Activated CD8-positive, alpha-beta memory T cell treated with anti-CD3 and anti-CD28 coated beads for 24 hours (primary cell): ENCODE measurements at places on chromosomes 6 and 20.

GRCh38 chr6:122752459-122752858 is 27.1 kb upstream of the FABP7 start:
- no peak for DNase-seq

DNA sequence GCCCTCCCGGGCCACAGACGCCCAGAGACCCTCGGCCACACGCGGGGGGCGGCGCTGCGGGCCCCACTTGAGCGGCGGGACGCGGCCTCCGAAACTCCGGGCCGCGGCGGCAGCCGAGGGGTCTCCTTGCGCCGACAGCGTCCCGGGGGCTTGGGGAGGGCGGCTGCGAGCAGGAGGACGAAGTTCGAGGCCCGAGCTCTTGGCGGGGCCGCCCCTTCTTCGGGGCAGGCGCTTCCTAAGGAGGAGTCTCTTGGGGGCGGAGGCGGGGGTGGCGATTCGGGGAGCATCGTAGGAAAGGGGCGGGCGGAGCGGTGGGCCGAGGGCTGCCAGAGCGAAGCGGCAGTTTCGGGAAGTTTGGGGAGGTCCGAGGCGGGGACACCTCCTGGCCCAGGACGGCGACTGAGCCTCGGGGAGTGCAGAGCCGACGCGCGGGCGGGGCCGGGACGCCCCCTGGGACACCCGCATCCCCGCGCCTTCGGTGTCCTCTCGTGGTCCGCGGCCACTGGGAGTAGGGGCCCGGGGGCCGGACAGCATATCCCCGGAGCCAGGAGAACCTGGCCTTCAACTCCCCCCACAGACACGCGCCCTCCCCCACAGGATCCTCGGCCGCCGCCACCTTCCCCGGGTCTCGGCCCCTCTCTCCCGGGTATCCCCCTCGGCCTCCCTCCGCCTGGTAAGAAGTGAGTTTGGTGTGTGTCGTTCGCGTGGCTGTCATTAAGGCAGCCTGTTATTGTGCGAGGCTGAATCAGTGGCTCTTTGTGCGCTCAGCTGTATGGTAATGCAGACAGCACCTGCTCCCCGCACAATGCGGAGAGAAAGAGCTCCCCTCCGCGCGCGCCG is 613 bp upstream of the DLL1 start:
- peak; percentile 73 for DNase-seq

GRCh38 chr20:3757268-3757667 is 10.3 kb downstream of the ADISSP start:
- DNase-seq = no peak

DNA sequence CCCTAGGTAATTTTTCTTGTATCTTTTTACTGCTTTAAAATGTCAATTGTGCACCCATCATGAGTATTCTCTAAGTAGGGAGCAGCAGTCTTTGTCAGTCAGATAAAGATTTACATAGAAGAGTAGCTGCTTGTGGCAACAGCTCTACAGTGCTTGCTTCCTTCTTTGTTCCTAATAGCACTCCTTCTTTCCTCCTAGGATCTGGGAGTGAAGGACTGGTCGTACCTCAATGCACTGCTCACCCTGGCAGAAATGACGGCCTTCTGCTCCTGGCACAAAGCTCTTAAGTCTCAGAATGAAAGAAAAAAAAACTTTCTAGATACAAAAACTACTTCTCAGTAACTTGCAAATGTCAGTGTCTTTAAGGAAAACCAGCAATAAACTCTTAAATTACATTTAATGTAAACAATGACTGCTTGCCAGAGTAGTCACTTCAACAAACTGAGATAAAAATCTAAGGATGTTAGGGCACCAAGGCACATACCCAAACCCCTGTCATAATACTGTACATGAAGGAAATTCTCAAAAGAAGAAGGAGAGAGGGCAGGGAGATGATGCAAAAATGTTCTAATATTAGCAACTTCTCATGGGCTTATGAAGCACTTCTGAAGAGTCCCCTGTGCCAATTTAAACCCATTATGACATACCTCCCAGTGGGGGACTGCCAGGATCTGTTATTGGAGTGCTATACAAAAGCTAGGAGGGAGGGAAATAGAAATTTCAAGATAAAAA is 34.0 kb downstream of the NCOA6 start:
- DNase-seq = no peak

GRCh38 chr20:40006168-40006860 is 682.7 kb downstream of the MAFB start:
- no peak for DNase-seq

DNA sequence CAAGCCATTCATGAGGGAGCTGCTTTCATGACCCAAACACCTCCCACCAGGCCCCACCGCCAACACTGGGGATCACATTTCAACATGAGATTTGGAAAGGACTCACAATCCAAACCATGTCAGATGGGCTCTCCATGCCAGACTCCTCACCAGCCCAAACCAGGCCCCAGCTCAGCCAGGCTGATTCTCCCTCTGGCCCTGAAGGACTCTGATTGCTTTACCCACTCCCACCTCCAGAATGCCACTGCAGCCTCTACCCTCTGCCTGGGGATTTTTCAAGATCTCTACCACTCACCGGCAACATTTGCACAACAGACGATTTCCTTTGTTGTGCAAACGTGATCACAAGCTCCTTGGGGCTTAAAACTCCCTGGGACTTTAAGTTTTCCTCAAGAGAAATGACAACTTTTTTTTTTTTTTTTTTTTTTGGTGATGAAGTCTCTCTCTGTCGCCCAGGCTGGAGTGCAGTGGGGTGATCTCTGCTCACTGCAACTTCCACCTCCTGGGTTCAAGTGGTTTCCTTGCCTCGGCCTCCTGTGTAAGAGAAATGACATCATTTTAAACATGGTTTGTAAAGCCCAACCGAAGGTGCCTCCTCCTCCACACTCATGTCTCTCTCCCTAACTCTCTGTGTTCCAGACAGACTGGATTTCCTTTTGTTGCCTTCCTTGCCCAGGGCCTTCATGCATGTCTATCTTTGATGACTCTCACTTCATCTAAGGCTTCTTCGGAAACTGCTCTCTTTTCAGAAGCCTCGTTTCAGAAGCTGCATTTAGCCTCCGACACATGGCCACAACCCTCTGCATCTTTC is 147.0 kb downstream of the CDH26 start:
- no peak for DNase-seq

- DNase-seq = no peak
Observed at GRCh38 chr6:92159046-92159445, 1260.3 kb downstream of the EPHA7 start.

DNA sequence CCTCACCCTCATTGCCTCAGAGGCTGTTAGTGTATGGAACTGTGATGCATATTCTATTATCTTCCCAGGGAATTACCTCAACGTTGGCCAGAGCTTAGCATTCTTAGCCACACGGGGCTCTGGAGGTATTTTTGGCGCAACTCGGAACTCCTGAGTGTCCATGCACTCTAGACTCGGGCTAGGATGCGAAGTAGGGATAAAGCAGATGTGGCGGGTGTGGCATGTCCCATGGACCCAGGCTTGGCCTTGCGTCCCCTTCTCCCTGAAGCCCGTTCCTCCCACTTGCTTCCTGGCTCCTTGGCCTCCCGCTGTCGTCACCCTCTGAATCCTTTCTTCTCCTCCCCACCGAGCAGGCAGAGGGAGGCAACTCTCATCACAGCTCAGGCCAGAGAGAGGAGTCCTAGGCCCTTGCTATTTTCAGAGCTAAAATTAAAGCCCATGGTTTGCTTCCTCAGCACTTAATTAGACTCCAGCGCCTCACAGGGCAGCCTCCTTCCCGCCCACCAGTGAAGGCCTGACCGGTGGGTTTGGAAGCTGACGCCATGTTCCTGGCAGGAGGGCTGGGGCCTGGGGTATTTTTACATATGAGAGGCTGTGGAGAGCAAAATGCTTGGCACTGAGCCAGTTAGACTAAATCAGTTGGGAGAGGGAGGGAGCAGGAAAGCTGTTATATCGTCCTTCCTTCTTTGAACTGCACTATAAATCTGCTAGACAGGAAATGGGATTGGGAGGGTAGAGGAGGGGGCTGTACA is 138.7 kb downstream of the FOXO3 start:
- no peak for DNase-seq

- no peak for DNase-seq
Observed at GRCh38 chr6:15284743-15285142, 38.9 kb downstream of the JARID2 start.

- DNase-seq = no peak
Observed at GRCh38 chr20:48897305-48898010, 24.1 kb upstream of the ARFGEF2 start.

DNA sequence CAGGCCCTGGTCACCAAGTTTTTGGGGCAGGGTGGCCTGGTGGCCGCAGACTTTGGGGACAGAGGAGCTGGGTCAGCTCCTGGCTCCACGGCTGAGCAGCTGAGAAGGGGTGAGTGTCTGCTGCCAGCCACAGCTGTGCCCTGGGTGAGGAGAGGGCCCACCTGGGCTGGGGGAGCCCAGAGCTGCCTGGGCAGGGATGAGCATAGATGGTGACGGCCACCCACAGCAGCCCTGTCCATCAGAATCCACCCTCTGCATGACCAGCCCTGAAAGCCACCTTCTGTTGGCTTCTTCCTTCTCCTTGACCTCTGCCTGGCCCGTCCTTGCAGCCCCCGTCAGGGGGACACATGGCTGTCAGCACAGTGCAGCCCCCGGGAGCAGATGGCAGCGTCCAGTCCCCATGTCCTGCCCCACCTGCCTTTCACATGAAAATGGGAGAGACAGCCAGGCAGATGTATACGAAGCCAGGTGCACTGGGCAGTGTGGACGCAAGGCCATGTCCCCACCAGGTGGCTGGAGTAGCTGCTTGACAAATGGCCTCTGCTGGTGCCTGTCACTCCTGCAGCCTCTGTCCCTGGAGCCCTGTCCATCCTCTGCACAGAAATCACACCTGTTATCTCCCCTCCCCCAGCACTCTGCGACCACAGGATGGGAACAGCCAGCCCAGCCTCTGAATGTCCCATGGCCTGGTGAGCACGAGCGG is 220.8 kb downstream of the PREX1 start:
- no peak for DNase-seq

GRCh38 chr20:21554376-21554890 is 40.6 kb upstream of the NKX2-2 start:
- no peak for DNase-seq

DNA sequence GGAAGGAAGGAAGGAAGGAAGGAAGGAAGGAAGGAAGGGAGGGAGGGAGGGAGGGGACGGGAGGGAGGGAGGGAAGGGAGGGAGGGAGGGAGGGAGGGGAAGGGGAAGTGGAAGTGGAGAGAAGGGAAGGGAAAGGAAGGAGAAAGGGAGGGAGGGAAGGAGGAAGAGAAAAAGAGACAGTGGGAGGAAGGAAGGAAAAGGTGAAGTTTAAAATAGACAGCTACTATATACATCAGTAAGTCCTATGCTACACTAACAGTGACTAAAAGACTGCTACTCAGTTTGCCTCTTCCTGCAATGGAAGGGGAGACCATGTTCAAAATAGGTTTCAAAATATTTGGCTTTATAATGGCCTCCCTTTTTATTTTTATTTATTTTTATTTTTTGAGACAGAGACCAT is 22.5 kb downstream of the MAP3K5 start:
- DNase-seq = no peak

- DNase-seq = no peak
Observed at GRCh38 chr6:166697113-166697512, 70.1 kb upstream of the RPS6KA2 start.

DNA sequence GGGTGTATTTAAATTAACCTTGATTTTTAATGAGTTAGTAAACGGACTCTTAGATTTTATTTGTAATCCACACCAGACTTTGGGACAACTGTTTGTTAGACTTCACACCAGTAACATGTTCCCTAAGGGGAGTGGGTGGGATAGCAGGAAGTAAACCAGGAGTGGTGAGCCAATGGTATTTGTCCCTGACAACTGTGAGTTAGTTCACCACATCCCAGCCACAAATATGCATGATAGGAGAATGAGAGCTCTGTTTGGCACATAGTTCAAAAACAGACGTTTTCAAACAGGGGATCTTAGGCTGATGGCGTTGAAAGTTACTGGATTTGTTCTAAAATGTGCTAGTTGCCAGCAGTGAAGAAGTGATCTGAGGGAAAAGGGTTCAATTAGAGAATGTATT is 18.7 kb upstream of the COL10A1 start:
- no peak for DNase-seq

DNA sequence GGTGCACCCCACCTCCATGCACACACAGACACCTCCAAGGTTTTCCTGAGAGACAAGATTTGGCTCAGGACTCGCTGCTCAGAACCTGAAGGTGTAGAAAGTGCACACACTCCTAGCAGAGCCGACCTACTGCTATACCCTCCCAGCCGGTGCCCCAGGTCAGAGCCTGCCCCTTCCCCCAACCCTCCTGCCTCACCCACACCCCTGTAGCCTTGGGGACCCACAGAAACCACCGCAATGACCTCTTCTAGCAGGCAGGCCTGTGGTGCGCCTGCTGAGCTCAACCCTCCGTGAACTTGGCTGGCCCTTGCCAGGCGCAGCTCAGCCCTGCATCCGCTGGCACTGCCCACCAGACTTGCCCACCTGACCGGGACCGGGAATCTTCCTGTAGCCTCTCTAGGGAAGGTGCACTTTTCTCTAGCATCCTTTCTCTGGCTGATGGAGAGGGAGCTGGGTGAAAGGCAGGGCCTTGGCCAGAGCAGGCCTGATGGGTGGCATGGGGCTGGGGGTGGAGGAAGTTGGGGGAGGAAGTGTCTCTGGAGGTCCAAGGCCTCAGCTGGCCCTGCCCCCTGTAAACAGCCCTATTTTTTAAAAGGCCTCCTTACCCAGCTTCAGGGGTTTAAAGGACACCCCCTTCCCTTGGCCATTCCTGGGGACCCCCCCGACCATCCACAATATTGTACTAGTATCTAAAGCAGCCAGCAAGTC is 36.9 kb upstream of the SLCO4A1 start:
- no peak for DNase-seq

DNA sequence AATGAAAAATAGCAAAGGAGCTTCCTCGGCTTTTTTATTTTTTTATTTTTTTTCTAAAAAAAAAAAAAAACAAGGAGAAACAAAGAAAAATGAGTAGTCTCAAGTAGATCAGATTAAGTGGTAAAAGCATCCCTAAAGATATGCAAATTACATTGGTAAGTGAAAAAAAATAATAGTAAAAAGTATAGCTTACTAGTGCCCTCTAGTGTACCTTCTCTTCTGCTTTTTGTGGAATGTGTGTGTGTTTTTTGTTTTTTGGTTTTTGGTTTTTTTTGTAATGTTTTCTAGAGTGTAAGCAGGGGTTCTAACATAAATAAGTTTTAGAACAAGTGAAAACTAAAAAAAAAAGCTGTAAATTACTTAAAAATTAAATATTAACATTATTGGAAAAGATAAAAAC is 1062.0 kb downstream of the HACE1 start:
- DNase-seq = no peak
